H7 (cell line): ENCODE measurements at places on chromosomes 4 and X.
A peak's percentile ranks its signal among the peaks of the same experiment; 100 is the strongest.

- DNase-seq: no peak
Measured at GRCh38 chr4:126445596-126445995, 1130.8 kb downstream of the FAT4 start.

DNA sequence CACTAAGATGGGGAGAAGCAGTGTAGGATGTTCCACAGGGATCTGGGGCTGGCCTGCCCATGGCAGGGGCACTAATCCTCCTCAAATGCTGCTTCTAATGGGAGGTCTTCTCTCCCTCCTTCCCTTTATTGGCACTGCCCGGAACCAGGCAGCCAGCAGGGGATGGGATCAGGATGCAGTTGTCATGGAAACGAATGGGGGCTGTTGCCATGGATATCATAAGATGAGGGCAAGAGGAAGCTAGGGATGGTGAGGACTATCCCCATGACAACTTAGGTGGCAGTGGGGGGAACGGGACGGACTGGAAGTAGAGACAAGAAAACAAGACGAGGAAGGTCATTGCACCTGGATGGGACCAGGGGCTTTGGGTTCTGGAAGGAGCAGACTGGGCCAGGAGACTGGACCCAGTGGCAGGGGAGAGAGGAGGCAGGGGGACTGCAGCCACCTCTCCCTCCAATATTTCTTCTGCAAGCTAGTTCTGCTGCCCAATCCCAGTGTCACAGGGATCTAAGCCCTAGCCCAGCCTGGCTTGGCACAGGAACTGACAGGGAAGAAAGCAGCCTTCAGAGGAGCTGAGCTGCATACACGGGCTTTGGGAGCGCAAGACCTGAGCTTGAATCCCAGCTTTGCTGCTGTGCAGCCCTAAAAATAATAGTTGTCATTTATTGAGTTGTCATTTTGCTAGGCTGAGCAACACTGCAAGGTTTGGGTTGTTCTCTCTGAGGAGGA lies 19.0 kb downstream of the IQSEC2 start:
- peak; percentile 45 for DNase-seq

- no peak for DNase-seq
Measured at GRCh38 chrX:18714910-18715309, 7.5 kb downstream of the PPEF1 start.

GRCh38 chrX:1330605-1331004 lies 6.0 kb upstream of the IL3RA start:
- DNase-seq: no peak

- no peak for DNase-seq
Measured at GRCh38 chr4:186829097-186829496, 105.4 kb upstream of the FAT1 start.

GRCh38 chrX:20438871-20439526 lies 172.3 kb upstream of the RPS6KA3 start:
- DNase-seq: no peak

GRCh38 chrX:39451046-39451445 lies 646.7 kb downstream of the BCOR start:
- DNase-seq: no peak

DNA sequence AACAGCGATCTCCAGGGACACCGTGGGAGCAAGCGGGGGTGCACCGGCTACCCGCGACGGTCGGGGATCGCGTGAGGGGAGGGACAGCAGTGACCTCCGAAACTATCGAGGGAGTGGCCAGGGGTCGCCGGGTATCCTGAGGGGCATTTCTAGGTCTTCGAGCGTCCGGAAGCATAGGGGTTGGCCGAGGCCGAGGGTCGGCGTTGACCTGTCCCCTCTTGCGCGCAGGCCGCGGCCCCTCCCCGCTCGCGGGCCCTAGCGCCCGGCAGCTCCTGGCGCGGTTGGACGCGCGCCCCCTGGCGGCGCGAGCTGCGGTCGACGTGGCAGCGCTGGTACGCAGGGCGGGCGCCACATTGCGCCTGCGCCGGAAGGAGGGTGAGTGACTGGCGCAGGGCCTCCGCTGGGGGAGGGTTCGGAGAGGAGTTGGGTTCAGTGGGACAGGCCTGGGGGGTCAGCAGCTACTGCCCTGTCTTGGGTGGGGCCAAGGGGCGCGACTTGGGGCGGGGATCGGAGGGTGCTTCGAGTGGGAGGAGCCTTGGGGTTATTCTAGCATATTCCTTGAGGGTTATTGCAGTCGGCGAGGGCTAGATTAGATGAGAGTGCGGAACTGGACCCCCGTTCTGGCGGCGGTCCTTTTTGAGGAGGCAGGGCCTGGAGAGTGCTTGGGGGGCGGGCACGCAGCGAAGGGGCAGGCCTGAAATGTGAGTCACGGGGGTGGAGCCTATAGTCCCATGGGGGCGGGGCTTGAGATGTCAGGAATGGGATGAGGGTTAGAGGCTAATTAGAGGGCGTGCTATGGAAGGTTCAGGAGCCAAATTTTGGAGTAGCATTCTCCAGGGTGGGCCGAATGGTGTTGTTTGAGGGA lies 1.2 kb downstream of the MAGIX start:
- peak; percentile 92 for DNase-seq

- DNase-seq: no peak
Measured at GRCh38 chr4:86848136-86848535, 1.0 kb downstream of the SLC10A6 start.

GRCh38 chr4:139628184-139629012 lies 37.2 kb upstream of the MGST2 start:
- peak; percentile 13 for DNase-seq

GRCh38 chr4:81498046-81498445 lies 26.3 kb upstream of the RASGEF1B start:
- DNase-seq: peak; percentile 16

- DNase-seq: no peak
Measured at GRCh38 chrX:119398587-119398973, 556 bp upstream of the SLC25A43 start.

DNA sequence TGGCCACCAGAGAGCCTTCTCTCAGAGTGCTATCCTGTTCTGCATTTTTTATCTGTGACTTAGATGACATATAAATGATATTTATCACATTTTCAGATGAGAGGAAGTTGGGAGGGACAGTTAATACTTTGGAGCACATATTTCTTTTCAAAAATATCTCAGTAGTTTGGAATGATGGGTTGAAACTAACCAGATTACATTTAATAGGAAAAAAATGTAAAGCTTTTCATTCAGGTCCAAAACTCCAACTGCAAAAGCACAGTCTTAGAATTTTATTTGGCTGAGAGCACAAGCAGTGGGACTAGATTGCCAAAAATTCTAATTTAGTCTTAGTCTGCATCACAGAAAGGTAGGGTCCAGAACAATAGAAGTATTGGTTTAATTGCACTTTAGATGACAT lies 248.2 kb upstream of the TEX13A start:
- no peak for DNase-seq

DNA sequence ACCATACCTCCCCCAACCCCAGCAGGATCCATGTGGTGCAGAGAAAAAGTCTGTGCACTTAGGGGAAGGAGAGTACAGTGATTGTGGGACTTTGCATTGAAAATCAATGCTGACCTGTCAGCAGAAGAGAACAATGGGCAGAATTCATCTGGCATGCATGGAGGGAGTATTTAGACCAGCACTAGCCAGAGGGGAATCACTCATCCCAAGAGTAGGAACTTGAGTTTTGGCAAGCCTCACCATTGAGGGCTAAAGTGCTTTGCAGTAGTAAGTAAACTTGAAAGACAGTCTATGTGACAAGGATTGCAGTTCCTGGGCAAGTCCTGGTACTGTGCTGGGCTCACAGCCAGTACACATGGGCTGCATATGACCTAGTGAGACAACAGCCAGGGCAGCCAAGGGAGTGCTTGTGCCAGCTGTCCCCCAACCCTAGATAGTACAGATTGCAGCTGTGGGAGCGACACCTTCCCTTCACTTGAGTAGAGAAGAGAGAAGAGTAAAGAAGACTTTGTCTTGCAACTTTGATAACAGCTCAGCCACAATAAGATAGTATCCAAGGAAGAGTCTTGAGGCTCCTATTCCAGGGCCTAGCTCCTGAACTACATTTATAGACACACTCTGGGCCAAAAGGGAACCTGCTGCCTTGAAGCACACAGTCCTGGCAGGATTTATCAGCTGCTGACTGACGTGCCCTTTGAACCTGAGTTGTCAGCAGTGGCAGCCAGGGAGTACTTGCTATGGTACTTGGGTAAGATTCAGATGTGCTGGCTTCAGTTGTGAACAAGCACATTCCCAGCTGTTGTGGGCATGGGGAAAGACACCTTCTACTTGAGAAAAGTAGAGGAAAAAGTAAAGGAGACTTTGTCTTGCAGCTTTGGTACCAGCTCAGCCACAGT lies 48.7 kb downstream of the HDX start:
- DNase-seq: no peak

- DNase-seq: no peak
Measured at GRCh38 chr4:39308611-39309010, 57.6 kb downstream of the RFC1 start.

DNA sequence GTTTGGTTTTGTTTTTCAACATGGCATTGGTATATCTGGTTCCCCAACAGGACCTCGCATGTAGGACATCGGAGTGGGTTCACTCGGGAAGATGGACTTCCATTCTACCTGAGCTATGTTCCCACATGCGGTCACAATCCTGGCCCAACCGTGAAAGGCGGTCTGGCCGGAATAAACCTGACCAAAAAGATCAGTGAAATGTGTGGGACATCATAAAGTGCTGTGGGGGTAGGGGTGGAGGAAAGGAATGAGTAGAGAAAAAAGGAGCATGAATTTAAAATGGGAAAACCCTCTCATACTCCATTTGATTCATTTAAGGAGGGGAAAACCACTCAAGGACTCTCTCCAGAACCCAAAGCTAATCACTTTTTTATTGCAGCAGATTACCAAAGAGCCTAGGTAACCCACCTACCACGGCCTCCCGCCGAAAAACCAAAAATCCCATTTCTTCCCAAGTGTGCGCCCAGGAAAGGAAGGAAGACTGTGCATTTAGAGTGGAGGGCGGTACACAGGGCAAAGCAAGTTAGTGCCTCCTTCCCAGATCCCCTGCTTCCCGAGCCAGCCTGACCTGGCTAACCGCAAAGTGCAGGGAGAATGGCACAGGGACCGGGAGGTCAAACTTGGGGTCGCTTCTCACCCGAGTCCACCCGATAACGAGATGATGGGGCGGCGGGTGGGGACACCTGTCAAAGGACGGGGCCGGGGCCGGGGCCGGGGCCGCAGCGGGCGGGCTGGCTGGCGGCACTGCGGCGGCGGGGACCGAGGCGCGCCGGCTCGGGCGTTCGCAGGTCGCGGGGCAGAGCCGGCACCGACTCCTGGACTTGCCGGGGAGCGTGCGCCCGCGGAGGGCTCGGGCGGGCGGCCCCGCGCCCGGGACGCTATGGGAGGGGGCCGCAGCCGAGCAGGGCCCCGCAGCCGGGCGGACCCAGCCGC lies 669 bp downstream of the TMEM150C start:
- no peak for DNase-seq
